ENCODE measurements at places on chromosomes 7 and 10.
A peak's percentile ranks its signal among the peaks of the same experiment; 100 is the strongest.

DNA sequence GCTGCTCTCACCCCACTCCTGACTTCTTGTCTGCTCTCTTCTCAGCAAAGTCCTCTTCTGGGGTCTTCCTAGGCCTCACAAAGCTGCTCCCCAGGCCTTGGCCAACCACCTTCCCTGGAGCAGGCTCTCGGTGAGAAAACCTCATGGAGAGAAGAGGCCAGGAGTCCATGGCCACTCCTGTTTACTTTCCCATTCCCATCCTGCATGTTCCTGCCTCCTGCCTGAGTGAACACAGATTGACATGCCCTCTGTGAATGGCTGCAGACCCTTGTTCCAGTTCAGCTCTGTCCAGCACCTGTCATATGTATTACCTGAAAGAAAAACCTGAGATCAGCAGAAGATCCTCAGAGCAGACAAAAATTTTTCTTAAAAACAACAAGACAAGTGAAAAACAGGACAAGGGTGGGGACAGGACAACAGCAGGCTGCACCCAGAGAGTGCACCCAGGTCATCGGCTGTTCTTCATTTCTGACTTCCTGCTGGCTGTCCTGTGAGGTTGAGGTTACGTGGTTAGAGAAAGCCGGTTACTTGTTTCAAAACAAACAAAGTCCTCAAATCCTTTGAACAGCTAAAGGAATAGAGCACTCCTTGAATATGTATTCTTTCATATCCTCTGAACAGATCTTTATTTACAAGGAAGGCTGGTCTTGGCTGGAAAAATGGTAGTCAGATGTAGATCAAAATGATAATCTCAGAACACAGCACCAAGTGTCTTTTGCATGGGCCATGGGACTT is 34.0 kb upstream of the DLD start:
- no peak overlapping the region for H3K27ac ChIP-seq
- no peaks in the 10 kb centered on the region for H3K36me3 ChIP-seq
- no peak overlapping the region for H3K4me3 ChIP-seq
- no peak for DNase-seq
- H3K4me1 ChIP-seq = peaks cover 8% of the 10 kb centered on the region

GRCh38 chr10:86961481-86962091 is 3.2 kb downstream of the SNCG start:
- DNase-seq = no peak
- no peak overlapping the region for H3K4me3 ChIP-seq
- no peaks in the 10 kb centered on the region for H3K36me3 ChIP-seq
- H3K27ac ChIP-seq = no peak overlapping the region

GRCh38 chr10:101310529-101311184 is 43.3 kb upstream of the BTRC start:
- no peaks in the 10 kb centered on the region for H3K4me1 ChIP-seq
- peak; percentile 25 for DNase-seq
- H3K36me3 ChIP-seq = no peaks in the 10 kb centered on the region
- H3K4me3 ChIP-seq = no peak overlapping the region
- H3K27me3 ChIP-seq = peaks cover 75% of the 10 kb centered on the region

GRCh38 chr10:84264611-84265141 is 19.8 kb downstream of the RGR start:
- no peaks in the 10 kb centered on the region for H3K36me3 ChIP-seq
- H3K4me3 ChIP-seq = no peak overlapping the region
- DNase-seq = peak; percentile 74
- peaks cover 8% of the 10 kb centered on the region for H3K27me3 ChIP-seq
- no peaks in the 10 kb centered on the region for H3K4me1 ChIP-seq

- no peaks in the 10 kb centered on the region for H3K36me3 ChIP-seq
- H3K4me3 ChIP-seq = no peak overlapping the region
- DNase-seq = no peak
- H3K27ac ChIP-seq = no peak overlapping the region
- no peaks in the 10 kb centered on the region for H3K4me1 ChIP-seq
These were observed 49.9 kb upstream of the TMEM26 start for GRCh38 chr10:61503051-61503450.

GRCh38 chr7:111697771-111698170 is 135.5 kb upstream of the IMMP2L start:
- no peak for DNase-seq
- H3K36me3 ChIP-seq = no peaks in the 10 kb centered on the region
- no peak overlapping the region for H3K4me3 ChIP-seq
- H3K27me3 ChIP-seq = no peaks in the 10 kb centered on the region
- H3K4me1 ChIP-seq = no peaks in the 10 kb centered on the region

- no peak for DNase-seq
- H3K4me1 ChIP-seq = peaks cover 5% of the 10 kb centered on the region
- H3K27me3 ChIP-seq = no peaks in the 10 kb centered on the region
These were observed 94.1 kb upstream of the ZNF438 start for GRCh38 chr10:31125789-31126188.

DNA sequence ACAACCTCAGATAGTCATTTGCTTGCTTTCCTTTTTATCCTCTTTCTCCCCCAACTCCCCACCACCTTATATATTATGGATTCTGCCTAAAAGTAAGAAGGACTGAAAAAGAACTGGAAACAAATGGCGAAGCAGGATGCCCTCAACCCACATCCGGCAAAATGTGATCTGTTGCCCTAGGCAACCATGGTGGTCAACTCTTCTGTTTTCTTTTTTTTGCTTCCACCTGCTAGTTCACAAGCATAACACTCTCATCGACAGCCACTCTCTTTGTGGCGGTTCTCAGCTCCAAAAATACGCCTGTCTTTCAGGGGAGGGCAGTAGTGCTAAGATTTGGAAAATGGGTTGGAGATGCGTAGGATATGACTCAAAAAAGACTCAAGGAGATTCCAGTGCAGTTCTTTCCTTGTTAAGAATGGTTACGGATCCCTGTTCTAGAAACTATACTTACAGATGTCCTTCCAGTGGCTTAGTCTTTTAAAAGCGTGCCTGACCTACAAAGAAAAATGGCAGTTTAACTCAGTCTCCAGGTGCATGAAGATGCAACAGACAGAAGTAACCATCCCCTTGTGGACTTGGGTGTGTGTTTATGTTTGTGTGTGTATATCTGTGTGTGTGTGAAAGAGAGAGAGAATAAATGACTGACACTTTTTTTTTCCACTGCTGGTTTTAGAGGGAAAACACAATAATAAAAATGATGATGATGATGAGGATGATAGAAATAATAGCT is 10.7 kb downstream of the APBB1IP start:
- no peaks in the 10 kb centered on the region for H3K27me3 ChIP-seq
- peak overlapping the region; percentile 67 for H3K27ac ChIP-seq
- H3K4me1 ChIP-seq = peaks cover 28% of the 10 kb centered on the region
- H3K36me3 ChIP-seq = peaks cover 16% of the 10 kb centered on the region

DNA sequence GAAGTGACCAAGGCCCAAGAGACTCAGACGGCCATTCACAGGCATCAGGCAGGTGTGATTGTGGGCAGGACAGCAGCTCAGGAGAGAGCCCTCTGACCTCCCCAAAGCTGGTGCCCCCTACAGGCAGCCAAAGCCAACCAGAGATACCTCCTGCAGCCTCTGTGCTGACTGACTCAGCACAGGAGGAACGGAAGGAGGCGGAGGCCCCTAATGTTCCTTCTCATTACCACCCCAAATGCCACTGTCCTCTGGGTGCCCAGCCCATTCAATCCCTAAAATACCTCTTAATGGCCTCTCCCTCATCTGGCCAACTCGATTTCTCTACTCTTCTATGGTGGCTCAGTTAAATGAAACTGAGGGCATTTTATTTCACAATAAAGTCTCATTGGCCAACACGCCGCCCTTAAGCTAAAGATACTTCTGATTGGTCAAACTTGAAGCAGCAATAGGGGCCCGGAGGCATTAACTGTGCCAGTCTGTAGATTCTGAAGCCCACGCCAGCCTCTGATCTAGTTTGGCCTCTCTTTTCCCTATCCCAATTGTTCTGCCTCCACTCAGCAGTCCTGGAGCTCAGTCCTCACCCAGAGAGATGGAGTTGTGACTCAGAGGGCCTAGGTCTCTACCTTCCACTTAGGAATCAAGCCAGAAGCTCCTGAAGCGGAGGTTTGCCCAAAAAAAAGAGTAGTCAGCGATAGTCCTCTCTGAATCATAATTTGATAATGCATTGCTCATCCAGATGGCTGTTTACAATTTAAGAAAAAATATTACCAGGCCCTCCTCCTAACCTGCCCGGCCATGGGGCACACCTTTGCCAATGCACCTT is 1.2 kb downstream of the CYREN start:
- peak overlapping the region; percentile 77 for H3K27ac ChIP-seq
- H3K4me1 ChIP-seq = peaks cover 17% of the 10 kb centered on the region
- H3K4me3 ChIP-seq = peak overlapping the region; percentile 86
- H3K27me3 ChIP-seq = no peaks in the 10 kb centered on the region

DNA sequence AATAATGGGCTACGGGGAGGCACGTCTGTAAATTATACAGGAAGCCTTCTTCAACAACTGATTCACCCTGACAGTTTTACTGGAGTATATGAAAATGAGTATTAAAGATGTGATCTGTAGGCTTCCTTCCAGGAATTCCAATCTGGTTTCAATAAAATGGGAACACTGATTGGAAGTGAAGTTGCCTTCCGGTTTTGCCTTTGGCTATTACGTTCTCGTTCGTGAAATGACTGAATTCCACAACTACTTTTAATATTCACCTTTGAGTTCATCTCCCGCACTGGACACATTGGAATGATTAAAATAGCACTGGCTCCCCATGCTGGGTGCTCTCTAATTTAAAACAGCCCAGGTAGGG is 350.1 kb upstream of the MKI67 start:
- no peaks in the 10 kb centered on the region for H3K4me1 ChIP-seq
- no peak overlapping the region for H3K27ac ChIP-seq
- no peak for DNase-seq

DNA sequence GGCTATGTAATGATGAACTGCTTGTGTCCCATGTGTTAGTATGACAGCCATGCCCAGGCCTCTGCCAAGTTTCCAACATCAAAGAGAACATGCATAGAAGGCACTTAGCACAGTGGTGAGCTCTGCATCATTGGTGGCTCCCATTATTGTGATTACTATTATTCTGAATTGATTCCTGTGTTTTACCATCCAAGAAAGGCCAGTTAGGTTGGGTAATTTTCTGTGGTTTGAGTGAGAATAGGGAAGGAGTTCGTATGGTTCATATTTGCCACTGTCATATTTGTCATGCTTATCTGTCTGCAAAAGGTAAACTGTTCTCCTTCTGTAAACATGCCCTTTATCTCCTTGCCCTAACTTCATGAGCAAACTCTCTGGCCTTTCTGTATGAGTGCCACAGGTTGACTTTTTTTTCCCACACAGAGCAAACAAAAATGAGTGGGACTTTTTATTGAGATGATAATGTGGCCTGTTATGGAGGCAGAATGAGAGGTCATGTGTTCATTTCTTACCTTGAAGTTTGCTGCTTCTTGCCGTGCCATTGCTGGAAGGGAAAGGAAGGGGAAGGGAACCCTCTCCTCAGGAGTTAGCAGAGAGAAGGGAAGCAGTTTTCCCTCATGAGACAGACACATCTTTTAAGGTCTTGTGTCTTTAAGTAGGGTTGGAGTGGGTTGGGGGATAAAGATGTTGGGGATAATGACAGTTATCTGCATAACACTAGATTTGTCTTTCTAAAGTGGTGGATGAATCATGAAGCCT is 301.9 kb downstream of the LRMDA start:
- H3K27ac ChIP-seq = no peak overlapping the region
- H3K4me3 ChIP-seq = no peak overlapping the region
- no peak for DNase-seq
- H3K27me3 ChIP-seq = no peaks in the 10 kb centered on the region
- H3K36me3 ChIP-seq = no peaks in the 10 kb centered on the region

- no peaks in the 10 kb centered on the region for H3K4me1 ChIP-seq
- no peak overlapping the region for H3K4me3 ChIP-seq
- DNase-seq = no peak
These were observed 24.9 kb downstream of the PRLHR start for GRCh38 chr10:118570591-118570990.

DNA sequence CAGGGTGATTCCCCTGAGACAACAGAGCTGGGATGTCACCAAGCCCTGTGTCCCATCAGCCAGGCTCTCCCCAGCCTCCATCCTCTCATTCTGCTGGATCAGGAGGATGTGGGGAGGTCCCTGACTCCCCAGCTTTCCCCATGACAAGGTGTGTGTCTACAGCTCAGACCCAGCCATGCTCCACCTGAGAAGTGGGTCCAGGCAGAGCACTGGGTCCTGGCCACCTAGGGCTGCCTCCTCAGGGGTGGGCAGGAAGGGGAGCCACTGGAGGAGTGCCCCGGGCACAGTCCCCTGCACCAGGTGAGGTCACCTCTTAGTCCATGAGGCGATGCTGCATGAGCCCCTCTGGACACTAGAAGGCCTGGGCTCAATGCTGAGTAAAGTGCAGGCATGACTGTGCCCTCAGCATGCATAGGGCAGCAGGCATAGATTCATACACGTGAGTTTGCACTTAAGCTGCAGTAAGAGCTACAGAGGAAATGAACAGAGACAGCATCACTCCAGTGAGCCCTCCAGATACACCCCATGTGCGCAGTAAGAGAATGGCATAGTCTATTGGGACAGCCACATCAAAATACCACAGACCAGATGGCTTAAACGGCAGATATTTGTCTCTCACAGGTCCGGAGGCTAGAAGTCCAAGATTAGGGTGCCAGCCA is 48.3 kb downstream of the ALOX5 start:
- H3K27ac ChIP-seq = no peak overlapping the region
- H3K27me3 ChIP-seq = no peaks in the 10 kb centered on the region
- H3K4me1 ChIP-seq = peaks cover 89% of the 10 kb centered on the region
- DNase-seq = no peak
- no peak overlapping the region for H3K4me3 ChIP-seq

DNA sequence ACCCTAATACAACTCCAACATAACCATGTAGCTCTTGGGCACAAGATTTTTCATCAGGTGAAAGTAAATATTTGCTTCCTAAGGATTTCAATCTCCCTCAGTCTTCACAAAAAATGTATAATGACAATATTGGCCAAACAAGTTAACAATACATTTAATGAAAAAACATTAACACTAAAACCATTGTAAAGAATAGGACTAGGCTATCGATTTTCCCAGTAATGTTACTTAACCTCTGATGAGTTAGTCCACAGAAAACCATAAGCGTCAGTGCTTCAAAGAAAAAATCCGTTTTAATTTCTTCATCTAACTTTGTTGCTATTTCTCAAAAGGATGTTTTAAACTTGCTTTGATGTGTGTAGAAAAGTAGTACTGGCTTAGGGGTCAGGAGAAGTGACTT is 1.2 kb downstream of the ZNF33B start:
- peaks cover 6% of the 10 kb centered on the region for H3K4me1 ChIP-seq
- H3K27me3 ChIP-seq = no peaks in the 10 kb centered on the region
- no peak overlapping the region for H3K27ac ChIP-seq
- no peak for DNase-seq

GRCh38 chr7:78130446-78131215 is 332.1 kb downstream of the PHTF2 start:
- no peak overlapping the region for H3K27ac ChIP-seq
- H3K36me3 ChIP-seq = no peaks in the 10 kb centered on the region
- no peak for DNase-seq
- H3K4me3 ChIP-seq = no peak overlapping the region
- no peaks in the 10 kb centered on the region for H3K27me3 ChIP-seq

Measured in common myeloid progenitor, CD34-positive (primary cell).